ENCODE measurements at places on chromosomes 5 and 9. TPM values are rescaled to one million over a fixed set of nuclear protein-coding genes. Genes with fewer than 3 reads are reported as not detected.

ACTBL2 gene
- total RNA-seq = 1.7 TPM

MAML1 gene
- total RNA-seq = 4.7 TPM

FBP2 gene
- total RNA-seq = not detected

DNA sequence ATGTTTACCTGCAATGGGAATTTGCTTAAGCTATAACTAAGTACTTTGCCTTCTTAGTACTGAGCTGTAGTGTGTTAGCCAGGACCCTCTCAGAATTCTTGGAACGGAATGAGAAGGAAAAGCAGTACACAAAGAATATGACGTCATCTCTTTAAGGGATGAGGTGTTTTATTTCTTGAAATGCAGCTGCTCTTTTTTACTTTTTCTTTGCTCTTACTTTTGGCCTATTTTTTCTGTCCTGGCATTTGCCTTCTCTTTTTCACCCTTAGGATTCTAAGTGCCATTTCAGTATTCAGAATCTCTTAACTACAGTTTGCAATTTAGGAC lies 10.1 kb downstream of the KIF2A start:
- H3K27me3 ChIP-seq = no peaks in the 10 kb centered on the region
- no peaks in the 10 kb centered on the region for H3K36me3 ChIP-seq
- no peak overlapping the region for H3K27ac ChIP-seq
- H3K4me1 ChIP-seq = peaks cover 2% of the 10 kb centered on the region

GRCh38 chr5:132822650-132823480 lies 7.6 kb downstream of the SHROOM1 start:
- peaks cover 10% of the 10 kb centered on the region for H3K4me1 ChIP-seq
- H3K4me3 ChIP-seq = no peak overlapping the region
- H3K27ac ChIP-seq = no peak overlapping the region
- H3K27me3 ChIP-seq = no peaks in the 10 kb centered on the region
- no peak for DNase-seq

DNA sequence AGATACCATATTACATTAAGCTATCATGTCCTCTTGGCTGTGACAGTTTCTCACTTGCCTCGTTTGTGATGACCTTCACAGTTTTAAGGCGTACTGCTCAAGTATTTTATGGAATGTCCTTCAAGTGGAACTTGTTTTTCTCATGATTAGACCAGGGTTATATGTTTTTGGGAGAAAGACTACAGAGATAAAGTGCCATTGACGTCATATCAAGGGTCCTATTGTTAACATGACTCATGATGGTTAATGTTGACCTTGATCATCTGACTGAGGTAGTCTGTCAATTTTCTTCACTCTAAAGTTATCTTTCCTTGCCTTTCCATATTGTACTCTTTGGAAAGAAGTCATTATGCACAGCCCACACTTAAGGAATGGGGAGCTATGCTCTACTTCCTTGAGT lies 17.8 kb upstream of the PTBP3 start:
- H3K36me3 ChIP-seq = no peaks in the 10 kb centered on the region
- no peak overlapping the region for H3K4me3 ChIP-seq

GRCh38 chr9:37382982-37383357 lies 39.5 kb upstream of the GRHPR start:
- no peak for DNase-seq
- no peak overlapping the region for H3K27ac ChIP-seq
- H3K4me1 ChIP-seq = no peaks in the 10 kb centered on the region

DNA sequence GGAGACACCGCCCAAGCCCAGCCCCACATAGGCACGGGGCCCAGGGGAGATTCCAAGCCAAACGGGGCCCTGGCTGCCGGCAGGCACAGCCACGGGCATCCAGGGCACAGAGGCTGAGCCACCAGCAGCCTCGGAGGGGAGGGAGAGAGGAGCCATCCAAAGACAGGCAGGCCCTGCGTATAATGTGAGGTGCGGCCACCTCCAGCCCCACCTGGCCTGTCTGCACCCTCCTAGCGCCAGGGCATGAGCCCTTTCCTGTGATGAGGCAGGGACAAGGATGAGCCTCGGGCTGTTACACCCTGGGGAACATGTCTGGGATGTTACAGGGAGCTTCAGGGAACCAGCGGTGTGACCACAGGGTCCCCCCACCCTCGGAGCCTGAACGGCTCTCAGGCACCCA lies 1.1 kb upstream of the CCDC187 start:
- no peaks in the 10 kb centered on the region for H3K4me1 ChIP-seq
- no peak overlapping the region for H3K27ac ChIP-seq
- H3K27me3 ChIP-seq = peaks cover 6% of the 10 kb centered on the region
- H3K36me3 ChIP-seq = no peaks in the 10 kb centered on the region
- no peak overlapping the region for H3K4me3 ChIP-seq

GRCh38 chr5:68531970-68532369 lies 316.4 kb downstream of the PIK3R1 start:
- H3K4me3 ChIP-seq = no peak overlapping the region
- H3K27me3 ChIP-seq = no peaks in the 10 kb centered on the region
- H3K36me3 ChIP-seq = no peaks in the 10 kb centered on the region
- DNase-seq = no peak

DNA sequence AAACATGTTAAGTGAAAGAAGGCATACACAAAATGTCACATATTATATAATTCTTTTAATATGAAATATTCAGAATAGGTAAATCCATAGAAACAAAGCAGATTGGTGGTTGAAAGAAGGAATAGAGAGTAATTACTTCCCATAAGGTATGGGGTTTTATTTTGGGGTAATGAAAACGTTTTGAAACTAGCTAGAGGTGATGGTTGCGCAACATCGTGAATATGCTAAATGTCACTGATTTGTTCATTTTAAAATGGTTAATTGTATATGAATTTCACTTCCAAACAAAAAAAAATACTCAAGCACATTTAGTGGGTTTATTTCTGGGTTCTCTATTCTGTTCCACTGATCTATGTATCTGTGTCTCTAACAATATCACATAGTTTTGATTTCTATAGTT lies 12.0 kb upstream of the FSTL4 start:
- H3K4me1 ChIP-seq = no peaks in the 10 kb centered on the region
- H3K4me3 ChIP-seq = no peak overlapping the region
- DNase-seq = no peak
- no peak overlapping the region for H3K27ac ChIP-seq
- no peaks in the 10 kb centered on the region for H3K27me3 ChIP-seq

- H3K4me3 ChIP-seq = no peak overlapping the region
- H3K27ac ChIP-seq = no peak overlapping the region
These were observed 5.6 kb downstream of the IDNK start for GRCh38 chr9:83628540-83628939.

GRCh38 chr9:93139365-93140182 lies 5.5 kb upstream of the NINJ1 start:
- H3K4me1 ChIP-seq = peaks cover 15% of the 10 kb centered on the region
- H3K36me3 ChIP-seq = no peaks in the 10 kb centered on the region
- DNase-seq = no peak
- H3K4me3 ChIP-seq = no peak overlapping the region

DNA sequence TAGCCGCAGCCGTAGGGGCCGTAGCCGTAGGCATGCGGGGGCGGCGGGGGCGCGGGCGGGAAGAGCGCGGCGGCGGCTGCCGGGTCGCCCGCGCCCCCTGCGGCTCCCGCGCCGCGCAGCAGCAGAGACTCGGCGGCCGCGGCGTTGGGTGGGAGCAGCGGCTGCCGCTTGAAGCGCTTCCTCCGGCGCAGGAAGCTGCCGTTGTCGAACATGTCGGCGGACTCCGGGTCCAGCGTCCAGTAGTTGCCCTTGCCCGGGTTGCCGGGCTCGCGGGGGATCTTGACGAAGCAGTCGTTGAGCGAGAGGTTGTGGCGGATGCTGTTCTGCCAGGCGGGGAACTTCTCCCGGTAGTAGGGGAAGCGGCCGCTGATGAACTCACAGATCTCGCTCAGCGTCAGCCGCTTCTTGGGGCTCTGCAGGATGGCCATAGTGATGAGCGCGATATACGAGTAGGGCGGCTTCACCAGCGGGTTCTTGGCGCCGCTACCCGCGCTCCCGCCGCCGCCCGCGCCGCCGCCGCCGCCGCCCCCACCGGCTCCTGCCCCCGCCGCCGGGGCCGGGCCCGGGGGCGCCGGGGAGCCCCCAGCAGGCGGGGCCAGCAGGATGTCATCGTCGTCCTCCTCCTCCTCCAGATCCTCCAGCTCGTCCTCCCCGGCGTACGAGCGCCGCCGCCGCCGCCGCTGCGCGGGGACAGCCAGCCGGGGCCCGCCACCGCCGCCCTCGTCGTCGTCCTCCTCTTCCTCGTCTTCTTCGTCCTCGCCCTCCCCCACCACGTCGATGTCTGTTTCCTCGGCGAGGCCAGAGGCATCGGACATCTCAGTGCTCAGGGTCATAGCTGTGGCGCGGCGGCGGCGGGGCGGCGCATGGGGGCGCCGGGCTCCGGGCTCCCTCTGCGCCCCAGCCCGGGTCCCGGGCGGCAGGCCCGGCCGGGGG lies 781 bp downstream of the FOXD1 start:
- peaks cover 8% of the 10 kb centered on the region for H3K36me3 ChIP-seq
- peak; percentile 75 for DNase-seq
- peak overlapping the region; percentile 97 for H3K27ac ChIP-seq
- peaks cover 9% of the 10 kb centered on the region for H3K4me1 ChIP-seq
- H3K4me3 ChIP-seq = peak overlapping the region; percentile 94
- H3K27me3 ChIP-seq = peaks cover 6% of the 10 kb centered on the region

GRCh38 chr5:21672911-21673310 lies 1180.2 kb downstream of the CDH12 start:
- H3K4me1 ChIP-seq = no peaks in the 10 kb centered on the region
- H3K36me3 ChIP-seq = no peaks in the 10 kb centered on the region
- no peak overlapping the region for H3K4me3 ChIP-seq
- DNase-seq = no peak
- H3K27me3 ChIP-seq = no peaks in the 10 kb centered on the region
- no peak overlapping the region for H3K27ac ChIP-seq

GRCh38 chr9:109817846-109818472 lies 38.0 kb downstream of the PALM2AKAP2 start:
- no peaks in the 10 kb centered on the region for H3K36me3 ChIP-seq
- peaks cover 21% of the 10 kb centered on the region for H3K4me1 ChIP-seq
- no peaks in the 10 kb centered on the region for H3K27me3 ChIP-seq
- no peak overlapping the region for H3K4me3 ChIP-seq

DNA sequence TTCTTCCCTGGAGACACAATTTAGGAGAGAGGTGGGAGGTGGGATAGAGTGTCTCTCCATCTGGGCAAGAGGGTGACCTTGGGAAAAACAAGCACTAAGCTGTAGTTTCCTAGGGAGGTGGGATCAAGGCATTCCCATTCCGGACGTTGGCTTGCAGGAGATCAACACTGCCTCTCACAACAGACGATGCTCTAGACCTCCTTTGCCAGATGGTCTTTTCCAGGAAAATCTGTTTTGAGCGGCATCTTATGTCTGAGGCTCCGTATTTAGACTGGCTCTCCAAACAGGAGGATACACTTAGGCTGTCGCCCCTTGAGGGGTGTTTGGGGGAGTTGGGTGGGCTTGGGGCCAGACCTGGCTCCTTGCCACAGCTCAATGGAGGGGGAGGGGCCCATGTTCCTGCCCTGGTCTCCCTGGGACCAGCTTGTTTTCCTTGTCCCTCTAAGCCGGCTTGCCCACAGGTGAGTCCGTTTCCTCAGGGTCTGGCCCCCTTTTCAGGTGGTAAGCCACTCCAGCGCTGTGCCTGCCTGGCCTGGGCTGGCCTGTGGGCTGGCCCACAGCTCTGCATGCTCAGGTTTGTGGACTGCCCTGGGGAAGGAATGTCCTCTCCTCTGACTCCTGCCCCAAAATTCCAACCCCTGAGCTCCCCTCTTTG lies 2.4 kb downstream of the PSD2 start:
- no peaks in the 10 kb centered on the region for H3K36me3 ChIP-seq
- no peaks in the 10 kb centered on the region for H3K4me1 ChIP-seq
- peaks cover 91% of the 10 kb centered on the region for H3K27me3 ChIP-seq
- no peak for DNase-seq

DNA sequence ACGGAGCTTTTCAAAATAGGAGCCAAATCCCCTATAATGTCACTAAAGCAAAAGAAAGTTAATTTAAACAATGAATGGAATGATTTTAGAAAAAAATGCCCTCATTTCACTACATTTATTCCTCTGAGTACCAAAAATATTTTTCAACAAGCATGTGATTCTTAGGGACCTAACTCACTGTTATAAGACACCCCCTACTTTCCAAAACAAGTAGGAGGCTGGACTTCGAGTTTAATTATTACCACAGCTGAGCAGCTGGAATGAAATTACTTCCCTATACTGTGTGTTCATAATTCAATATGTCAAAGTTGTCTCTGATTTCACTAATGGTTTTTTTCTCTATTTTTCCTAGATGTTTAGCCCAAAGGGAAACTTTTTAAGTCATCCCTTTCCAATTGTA lies 61.6 kb downstream of the SAXO1 start:
- H3K4me1 ChIP-seq = peaks cover 3% of the 10 kb centered on the region
- no peak for DNase-seq
- H3K27me3 ChIP-seq = peaks cover 47% of the 10 kb centered on the region
- H3K27ac ChIP-seq = no peak overlapping the region

GRCh38 chr5:45532826-45533624 lies 163.2 kb downstream of the HCN1 start:
- DNase-seq = no peak
- no peak overlapping the region for H3K27ac ChIP-seq
- H3K27me3 ChIP-seq = no peaks in the 10 kb centered on the region
- H3K36me3 ChIP-seq = no peaks in the 10 kb centered on the region
- no peak overlapping the region for H3K4me3 ChIP-seq

DNA sequence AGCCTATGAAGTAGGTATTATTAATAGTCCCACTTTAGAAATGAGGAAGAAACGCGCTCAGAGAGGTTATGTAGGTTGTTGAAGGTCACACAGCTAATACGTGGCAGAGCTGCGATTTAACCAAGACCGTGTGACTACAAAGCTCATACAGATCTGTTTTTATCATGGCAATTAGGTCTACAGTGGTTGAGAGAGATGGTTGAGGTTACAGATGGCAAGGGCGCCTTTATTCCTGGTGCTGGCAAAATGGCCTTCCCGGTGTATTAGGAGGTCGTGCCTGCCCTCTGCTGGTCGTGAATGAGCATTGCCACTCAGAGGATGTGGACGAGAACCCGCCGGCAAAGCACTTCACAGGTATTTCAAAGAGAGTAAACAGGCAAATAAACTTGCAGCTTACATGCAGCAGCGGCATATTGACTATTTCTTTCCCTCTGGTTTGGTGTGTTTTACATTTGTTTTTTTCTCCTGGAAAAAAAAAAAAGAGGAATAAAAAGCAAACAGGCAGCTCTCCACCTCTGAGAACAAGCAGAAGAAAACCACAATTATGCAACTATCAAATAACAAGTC lies 65.3 kb upstream of the EGFLAM start:
- H3K27ac ChIP-seq = no peak overlapping the region
- H3K4me1 ChIP-seq = no peaks in the 10 kb centered on the region
- no peak overlapping the region for H3K4me3 ChIP-seq
- DNase-seq = peak; percentile 53
- peaks cover 51% of the 10 kb centered on the region for H3K27me3 ChIP-seq

GRCh38 chr9:93060746-93061259 lies 2.3 kb downstream of the SUSD3 start:
- no peak overlapping the region for H3K27ac ChIP-seq
- peaks cover 2% of the 10 kb centered on the region for H3K4me1 ChIP-seq
- peak; percentile 41 for DNase-seq
- no peak overlapping the region for H3K4me3 ChIP-seq

- H3K4me3 ChIP-seq = no peak overlapping the region
- H3K27me3 ChIP-seq = no peaks in the 10 kb centered on the region
- DNase-seq = no peak
- no peaks in the 10 kb centered on the region for H3K36me3 ChIP-seq
- H3K4me1 ChIP-seq = no peaks in the 10 kb centered on the region
- no peak overlapping the region for H3K27ac ChIP-seq
These were observed 97.4 kb upstream of the MAST4 start for GRCh38 chr5:66498791-66499207.
